Renal cortex interstitium (tissue), 15 donors: ENCODE measurements at places on chromosomes 5 and 9.

DNA sequence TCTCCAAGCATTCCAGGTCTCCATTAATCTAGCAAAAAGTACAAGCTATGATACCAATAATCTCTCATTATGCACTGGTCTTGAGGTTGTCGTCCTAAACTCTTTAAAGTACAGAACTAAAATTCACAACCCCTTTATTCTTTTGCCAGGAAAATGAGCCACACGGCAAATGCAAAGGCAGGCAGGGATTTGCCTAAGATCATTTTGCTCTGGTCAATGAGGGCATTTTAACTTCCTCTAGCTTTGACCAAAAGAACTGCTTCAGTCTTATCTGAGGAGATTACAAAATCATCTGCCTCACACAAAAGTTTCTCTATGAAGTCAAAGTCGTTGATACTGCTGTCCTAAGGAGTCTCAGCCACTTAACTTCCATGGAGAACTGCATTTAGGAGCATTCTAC lies 51.8 kb downstream of the EPB41L4B start:
- no peak for DNase-seq

GRCh38 chr5:32445831-32446614 lies 1.5 kb upstream of the ZFR start:
- no peak for DNase-seq

DNA sequence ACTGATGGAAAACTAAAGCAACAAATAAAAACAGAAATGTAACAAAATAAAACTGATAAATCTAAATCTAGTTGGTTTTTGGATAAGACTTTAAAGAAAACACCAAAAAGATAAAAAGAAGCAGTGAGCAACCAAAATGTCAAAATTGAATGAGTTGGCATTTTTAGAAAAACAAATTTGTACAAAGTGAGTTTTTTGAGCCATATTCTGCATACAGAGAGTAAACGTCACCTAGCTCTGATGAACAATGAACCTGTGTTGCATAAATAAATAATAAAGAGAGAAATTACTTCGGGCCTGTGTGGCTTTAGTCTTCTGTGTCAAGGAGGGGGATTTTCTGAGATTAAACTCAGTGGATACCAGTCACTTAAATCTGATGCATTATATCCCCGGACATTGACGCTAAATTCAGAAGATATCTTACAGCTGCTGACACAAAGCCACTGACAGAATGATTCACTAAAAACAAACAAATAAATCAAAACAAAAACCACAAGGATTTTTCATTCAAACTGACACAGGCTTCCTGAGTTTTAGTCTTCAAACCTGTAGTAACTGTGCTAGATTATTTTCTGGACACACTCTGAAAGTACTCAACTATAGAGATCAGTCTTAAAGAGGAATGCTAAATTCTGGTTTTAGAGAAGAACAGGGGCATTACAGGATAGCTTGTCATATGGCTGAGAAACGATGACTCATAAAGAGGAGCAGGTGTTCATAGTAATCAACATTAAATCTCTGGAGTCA lies 403.5 kb upstream of the ST8SIA4 start:
- DNase-seq = no peak

DNA sequence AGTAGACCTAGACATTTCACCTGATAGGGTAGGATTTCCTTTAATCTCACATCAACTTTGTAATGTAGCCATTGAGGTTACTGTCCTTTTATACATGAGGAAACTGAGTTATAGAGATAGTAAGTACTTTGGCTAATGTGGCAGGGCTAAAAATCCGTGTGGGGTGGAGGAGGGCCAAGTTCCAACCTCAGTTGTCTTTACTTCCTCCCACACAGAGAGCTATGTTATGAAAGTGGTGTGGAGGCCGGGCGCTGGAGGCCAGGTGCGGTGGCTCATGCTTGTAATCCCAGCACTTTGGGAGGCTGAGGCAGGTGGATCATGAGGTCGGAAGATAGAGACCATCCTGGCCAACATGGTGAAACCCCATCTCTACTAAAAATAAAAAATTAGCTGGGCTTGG lies 173.3 kb downstream of the PALM2AKAP2 start:
- DNase-seq = no peak

- DNase-seq = no peak
Observed at GRCh38 chr5:163104464-163104863, 332.9 kb upstream of the CCNG1 start.

GRCh38 chr9:14212077-14212476 lies 101.9 kb downstream of the NFIB start:
- DNase-seq = no peak
